Stimulated activated CD8-positive, alpha-beta memory T cell treated with anti-CD3 and anti-CD28 coated beads, Interleukin-15, amount 100 ng/mL, for 48 hours (primary cell): ENCODE measurements at places on chromosomes 5 and 9.

- DNase-seq, result no peak
Measured at GRCh38 chr9:87569518-87569917, 71.9 kb downstream of the DAPK1 start.

DNA sequence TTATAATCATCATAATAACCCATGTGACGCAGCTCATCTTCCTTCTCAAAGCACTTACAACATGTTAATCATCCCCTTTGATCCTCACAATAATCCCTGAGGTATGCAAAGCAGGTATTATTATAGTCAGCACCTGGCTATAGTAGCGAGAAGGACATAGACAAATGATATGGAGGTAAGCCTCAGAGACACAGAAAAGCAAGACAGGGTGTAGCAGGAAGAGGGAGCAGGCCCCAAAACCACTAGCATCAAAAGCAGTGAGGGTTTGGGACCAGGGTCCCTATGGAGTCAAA lies 139.2 kb upstream of the SLC30A5 start:
- DNase-seq, result no peak

DNA sequence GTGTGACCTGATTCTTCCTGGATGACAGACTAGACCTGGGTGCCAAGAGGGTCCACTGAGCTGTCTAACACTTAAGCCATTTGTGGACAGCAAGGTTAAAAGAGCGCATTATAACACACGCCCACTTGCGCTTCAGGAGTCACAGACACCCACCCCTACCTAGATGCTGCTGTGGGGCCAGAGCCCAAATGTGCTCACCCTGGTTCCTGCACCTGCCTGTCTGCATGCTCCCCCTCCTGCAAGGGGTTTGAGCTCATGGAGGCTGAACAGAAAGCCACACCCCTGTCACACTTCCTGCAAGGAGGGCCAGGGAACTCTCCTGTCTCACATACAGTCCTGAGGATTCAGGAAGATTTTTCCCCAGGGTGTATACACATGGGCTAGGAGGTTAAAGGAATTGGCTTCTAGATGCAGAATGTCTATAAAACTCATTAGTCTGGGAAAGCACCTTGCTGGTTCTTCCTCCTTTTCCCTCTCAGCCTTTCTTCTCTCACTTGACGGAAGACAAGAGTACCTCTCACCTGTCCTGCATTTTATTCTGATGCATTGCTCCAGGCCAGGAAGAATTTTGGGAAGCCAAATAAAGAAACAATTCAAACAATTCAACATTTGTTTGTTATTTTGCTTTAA lies 87.4 kb upstream of the LHFPL2 start:
- DNase-seq, result no peak

DNA sequence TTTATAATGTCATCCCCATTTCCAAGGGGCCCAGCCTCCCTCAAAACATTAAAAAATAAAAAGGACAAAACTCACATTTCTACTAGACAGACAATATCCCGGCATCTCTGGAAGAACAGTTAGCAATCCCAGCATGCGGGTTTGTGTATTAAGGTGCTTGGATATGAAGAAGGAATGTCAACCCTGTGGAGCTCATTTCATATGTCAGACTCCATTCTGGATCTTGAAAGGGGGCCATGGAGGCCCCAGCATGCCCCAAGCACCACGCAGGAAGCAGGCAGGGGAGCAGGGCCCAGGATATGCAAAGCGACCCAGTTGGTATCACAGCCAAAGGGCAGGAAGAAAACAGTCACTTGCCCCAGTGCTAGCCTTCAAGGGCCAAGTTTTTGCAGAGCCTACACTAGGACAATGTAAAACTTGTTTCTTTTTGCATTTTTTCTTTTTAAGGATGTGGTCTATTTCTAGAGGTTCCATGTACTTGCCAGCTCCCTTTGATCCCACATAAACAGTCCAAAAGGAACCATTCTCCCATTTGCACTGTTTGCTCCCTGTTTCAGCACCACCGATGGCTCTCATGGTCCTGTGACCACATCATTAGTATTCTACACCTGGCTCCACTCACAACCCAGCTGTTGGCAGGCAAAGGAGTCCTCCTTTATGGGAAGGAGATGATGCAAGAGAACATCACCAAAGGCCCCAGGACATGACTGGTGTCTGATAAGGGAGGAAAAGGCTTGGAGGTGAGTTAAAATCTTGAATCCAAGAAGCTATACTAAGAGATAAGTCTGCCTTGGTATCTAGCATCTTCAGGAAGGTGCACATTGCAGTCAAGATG lies 58.3 kb downstream of the FGF1 start:
- no peak for DNase-seq

DNA sequence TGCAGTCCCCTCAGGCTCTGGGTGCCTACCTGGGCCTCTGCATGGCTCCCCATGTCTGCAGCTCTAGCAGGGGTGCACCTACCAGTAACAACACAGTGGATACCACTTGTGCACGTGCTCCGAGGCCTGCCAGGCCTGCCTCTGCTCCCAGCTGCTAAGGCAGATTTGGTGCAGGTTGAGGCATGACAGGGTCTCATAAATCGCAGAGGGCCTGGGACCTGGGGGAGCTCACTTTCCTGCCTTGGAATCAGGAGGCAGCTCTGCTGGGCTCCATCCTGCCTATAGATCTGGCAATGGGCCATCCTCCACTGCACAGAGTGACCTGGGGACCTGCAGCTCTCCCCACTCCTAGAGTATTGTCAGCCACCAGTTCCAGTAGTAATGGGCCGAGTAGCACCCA lies 121.9 kb upstream of the CXCL14 start:
- DNase-seq, result no peak

DNA sequence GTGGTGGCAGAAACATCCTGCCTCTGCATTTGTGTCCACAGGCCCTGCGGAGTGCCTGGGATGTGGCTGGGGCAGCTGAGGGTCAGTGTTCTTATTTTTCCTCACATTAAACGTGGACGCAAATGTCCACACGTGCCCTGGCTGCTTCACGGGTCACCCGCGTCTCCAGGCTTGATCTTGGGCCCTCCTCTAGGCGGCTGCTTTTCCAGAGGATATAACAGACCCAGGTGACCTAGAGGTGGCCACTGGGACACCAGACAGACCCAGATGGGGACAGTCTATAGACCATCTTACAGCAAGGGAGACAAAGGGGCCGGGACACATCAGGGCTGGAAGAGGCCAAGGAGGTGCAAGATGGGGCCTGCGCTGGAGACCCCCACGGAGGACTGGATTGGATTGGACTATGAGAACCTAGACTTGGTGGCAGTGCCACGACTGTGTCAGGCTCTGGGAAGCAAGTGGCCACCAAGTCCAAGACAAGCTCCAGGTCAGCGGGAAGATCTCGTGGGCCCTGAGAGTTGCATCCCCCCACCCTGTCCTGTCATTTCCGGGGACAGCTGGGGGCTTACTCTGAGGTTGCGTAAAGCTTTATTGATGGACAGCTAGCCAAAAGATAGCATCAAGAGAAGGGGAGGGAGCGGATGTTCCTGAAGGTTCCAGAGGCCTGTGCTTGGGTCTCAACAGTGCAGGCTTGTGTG lies 6.9 kb downstream of the WNK2 start:
- no peak for DNase-seq

- DNase-seq, result no peak
Measured at GRCh38 chr5:132445930-132446329, 44.6 kb downstream of the IRF1 start.

DNA sequence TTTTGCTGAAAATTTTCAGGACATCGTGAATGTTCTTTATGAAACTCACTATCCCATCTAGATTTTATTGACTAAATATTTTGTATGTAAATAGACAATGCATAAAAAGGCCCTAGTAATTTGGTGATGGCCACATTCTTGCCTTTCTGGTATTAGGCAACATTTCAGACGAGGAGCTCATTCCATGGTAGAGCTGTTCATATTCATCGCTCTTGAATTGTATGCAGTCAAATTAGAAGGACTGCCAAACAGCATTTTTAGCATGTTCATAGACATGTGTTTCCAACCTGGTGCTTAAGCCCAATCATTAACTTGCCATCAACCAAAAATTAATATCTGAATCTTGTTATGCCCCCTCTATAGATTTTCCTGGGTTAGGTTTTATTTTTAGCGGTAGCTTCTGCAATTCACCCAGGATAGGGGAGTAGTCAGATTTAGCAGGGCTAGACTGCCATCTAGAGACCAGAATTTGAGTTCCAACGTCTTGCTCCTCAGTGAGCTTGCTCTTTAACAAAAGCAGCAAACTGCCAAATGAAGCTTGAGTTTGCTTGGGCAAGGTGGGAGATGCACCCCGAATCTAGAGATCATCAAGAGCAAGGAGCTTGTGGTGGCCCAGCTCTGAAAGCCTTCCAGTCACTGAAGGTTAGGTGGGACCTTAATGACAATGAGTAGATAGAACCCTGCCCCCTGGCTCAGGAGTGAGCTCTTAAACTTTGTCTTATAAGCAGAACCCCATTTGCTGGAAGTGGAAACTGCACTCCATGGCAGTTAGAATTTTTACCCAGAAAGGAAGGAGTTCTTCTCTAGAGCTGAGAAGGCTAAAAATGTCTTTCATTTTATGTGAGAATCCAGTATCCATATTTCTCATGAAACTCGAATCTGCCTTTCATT lies 456.2 kb downstream of the RASEF start:
- DNase-seq, result no peak

DNA sequence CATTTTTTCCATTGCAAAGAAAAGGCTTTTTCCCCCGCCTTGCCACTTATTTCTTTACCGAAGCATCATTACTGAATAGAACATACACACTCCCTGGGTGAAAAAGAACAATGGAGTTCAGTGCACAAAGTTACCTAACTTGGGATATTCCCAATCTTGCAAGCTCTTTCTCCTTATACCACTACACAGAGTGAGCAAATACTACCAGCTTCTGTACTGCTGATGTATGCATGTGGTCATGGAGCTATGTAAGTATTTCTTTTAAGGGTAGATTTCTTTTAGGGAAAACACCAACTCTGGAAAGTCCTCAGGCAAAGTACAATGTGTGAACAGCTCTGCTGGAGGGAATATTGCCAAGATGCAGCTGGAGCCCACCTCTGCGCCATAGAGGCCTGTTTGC lies 81.1 kb downstream of the AOPEP start:
- DNase-seq, result no peak

GRCh38 chr9:9921805-9922204 lies 691.0 kb downstream of the PTPRD start:
- no peak for DNase-seq

DNA sequence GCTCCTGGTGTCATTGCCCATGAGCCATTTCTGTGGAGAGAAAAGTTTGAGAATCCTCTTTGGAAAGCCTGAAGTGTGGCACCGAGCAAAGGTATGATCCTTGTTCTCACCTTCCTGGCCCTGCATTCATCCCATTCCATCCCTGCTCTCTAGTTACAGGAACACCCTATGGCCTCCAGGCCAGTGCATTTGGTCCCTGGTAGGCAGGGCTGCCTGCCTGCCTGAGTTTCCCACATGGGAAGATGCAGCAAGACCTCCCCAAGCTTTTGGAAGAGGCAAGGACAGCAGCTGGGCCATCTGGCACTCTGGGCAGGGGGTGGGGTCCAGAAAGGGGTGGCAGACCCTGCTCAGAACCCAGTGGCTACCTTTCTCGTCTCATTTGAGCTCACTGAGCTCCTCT lies 24.5 kb downstream of the IGIP start:
- DNase-seq, result no peak

DNA sequence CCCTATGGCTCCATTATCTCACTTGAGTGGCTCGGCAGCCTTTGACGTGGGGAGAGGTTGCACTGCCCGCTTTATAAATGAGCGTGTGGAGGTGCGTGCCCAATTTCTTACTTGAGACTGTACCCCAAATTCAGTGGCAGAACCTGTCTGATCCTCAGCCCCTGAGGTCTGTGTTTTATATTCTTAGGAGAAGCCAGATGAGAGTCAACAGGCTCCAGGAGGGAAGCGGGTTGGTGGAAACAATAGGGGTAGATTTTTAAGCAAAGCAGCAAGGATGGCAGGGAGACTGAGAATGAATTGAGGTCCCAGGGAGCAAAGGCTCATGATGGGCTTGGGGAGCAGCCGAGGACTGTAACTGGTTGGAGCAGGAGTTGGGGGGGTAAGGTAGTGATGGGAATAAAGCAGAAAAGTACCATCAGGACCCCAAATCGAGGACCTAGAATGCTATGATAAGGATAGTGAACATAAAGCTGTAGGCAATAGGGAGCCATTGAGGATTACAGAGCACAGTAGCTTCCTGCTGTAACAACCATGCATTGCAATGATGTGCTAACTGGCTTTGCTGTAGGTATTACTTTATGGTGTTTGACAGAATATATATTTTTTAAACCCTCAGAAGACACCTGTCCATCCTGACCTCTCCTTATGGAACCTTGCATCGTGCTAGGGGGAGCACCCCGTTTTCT lies 43.1 kb upstream of the DAB2IP start:
- DNase-seq, result no peak

DNA sequence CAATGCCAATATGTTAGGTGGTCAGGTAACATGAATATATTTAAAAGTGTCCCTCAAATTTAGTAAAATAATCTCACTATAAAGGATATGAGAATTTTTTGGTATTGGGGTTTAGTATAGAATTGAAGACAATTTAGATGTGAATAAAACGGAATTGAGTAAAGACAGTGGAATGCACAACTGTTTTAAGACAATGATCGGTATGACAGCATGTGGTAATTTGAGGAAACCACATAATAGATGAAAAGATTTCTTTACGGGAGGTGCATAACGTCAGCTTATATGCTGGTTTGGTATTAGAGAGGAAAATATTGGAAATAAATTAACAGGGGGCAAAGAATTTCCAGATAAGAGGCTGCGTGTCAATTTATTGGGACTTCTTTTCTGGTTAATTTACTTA lies 1043.2 kb downstream of the CDH18 start:
- no peak for DNase-seq

DNA sequence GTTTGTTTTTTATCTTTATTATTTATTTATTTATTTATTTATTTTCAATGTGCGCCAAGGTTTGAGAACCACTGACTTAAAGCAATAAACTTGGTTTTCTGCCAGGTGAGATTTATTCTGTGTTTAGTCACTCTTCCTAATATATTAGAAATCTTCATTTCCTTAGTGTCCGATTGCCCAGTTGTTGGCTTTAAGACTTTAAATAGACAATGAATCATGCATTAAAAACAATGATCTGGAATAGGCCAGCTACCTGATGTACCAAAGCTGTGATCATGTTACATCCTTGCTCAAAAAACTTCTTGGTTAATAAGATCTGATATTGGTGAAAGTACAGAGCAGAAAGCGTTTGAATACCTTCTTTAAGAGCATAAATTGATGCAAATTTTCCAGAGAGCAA lies 52.1 kb upstream of the ERBIN start:
- no peak for DNase-seq

GRCh38 chr9:109466623-109467590 lies 31.2 kb downstream of the PTPN3 start:
- DNase-seq, result no peak

DNA sequence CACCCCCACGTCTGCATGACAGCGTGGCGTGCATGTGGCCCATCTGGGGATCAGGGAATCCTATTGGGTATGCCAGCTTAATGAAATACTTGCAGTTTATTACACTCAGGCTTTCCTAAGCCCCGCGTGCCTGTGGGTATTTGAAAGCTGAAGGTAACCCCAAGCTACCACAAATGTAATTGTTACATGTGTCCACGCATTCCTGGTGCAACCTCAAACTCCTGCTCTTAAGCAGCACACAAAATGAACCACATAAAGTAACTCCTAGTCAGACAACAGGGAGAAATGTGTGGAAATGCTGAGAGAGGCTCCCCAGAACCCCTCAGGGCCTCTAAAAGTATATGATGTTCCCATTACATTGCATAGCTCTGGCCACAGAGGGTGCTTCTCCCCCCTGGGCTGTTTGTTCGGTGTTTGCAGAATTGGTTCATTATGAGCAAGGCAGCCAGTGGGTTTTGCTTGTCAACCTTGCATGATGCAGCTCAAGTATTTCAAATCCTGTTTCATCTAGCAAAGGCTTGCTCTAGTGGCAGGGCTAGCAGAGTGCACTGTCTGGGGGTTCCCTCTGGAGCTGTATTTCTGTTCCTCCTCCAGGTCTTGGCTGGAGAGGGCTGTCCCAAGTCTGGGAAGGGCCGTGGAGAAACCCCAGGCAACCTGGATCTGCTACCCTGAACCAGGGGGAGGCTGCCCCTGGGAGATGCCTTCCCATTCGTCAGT lies 1.8 kb upstream of the DCANP1 start:
- DNase-seq, result no peak
